ENCODE measurements at places on chromosomes 7 and 10.

- peak; percentile 6 for DNase-seq
These were observed 114.6 kb downstream of the DNAJC1 start for GRCh38 chr10:21888959-21889358.

GRCh38 chr7:10022957-10023356 is 950.7 kb upstream of the PHF14 start:
- DNase-seq, result no peak

GRCh38 chr10:31118556-31118955 is 86.9 kb upstream of the ZNF438 start:
- no peak for DNase-seq

- DNase-seq, result no peak
These were observed 1.3 kb upstream of the TRIM24 start for GRCh38 chr7:138458576-138459412.

- DNase-seq, result no peak
These were observed 315.2 kb upstream of the ZNF32 start for GRCh38 chr10:43963793-43964425.

All from stimulated activated CD8-positive, alpha-beta memory T cell treated with anti-CD3 and anti-CD28 coated beads, Interleukin-15, amount 100 ng/mL, for 4 hours (primary cell).